ENCODE measurements at places on chromosomes 1 and 21. TPM values are rescaled to one million over a fixed set of nuclear protein-coding genes. Genes with fewer than 3 reads are reported as not detected.

MTARC2 gene
- total RNA-seq, result 9.6 TPM

ADGRL4 gene
- total RNA-seq, result 20.1 TPM

ANKRD65 gene
- total RNA-seq, result 8.1 TPM

CACHD1 gene
- total RNA-seq, result 34.7 TPM

C1orf185 gene
- not detected for total RNA-seq

KCNE2 gene
- total RNA-seq, result not detected

KPRP gene
- not detected for total RNA-seq

KRTAP22-2 gene
- not detected for total RNA-seq

MIB2 gene
- total RNA-seq, result 76.8 TPM

OPTC gene
- total RNA-seq, result 40.7 TPM

GSTM1 gene
- not detected for total RNA-seq

PDZK1IP1 gene
- 1.0 TPM for total RNA-seq

BARHL2 gene
- total RNA-seq, result 2.8 TPM

CELA3A gene
- total RNA-seq, result not detected

LRRC38 gene
- total RNA-seq, result 1.6 TPM

KCND3 gene
- 16.2 TPM for total RNA-seq

C2CD4D gene
- total RNA-seq, result 0.27 TPM

GNG4 gene
- total RNA-seq, result 9.9 TPM

FAM78B gene
- total RNA-seq, result 8.9 TPM

OXCT2 gene
- total RNA-seq, result 0.66 TPM
